ENCODE measurements at places on chromosomes 12 and 14.

DNA sequence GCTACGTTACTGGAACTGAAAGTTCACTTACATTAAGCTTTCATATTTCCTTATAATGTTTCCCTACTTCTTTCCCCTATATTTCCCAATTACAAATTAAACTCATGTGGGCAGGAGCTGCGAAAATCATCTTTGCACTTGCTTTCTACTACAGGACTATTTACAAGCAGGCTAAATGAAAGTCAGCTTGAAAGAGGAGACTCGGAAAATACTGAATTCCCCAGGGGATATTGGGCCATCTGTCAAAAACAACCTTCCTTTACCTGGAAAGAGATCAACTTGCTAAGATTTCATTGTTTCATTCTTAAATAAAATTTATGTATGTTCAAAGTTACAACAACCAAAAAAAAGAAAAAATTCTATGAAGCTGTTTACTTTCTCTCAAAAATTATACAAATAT lies 92.8 kb upstream of the BBS10 start:
- DNase-seq, result no peak

DNA sequence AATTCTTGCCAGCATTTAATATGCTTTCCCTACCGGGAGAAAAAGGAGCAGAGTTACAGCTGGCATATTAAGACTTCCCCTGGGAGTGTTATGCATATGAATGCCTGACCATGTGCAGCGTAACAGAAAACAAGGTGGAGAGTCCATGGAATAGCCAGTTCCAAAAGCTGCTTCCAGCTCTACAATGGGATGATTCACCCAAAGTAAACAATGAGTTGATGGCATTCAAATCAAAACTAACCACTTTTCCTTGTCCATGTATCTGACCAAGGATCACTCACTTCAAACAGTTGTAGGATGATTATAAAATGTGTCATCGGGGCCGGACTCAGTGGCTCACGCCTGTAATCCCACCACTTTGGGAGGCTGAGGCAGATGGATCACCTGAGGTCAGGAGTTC lies 48.1 kb upstream of the BICDL1 start:
- DNase-seq, result peak; percentile 79

GRCh38 chr14:55799508-55800095 lies 219.6 kb downstream of the KTN1 start:
- DNase-seq, result no peak

GRCh38 chr12:105587237-105587636 lies 256.7 kb downstream of the C12orf75 start:
- DNase-seq, result peak; percentile 6

DNA sequence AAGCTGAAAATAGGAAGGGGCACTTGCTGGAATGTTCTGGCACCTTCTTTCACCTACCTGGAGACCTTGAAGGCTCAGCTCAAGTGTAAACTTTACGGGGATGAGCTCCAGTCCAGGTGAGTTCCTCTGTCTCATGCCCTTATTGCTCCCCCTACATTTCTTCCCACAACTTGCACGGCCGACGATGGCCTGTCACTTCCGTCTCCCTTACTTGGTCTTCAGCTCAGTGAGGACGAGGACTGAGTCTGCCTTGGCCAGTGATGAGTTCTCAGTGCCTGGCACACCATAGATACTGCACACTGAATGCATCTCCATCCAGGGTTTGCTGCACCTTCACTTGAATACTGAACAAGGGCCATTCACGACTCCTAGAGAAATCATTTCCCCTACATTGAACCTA lies 21.4 kb downstream of the ADGRD1 start:
- DNase-seq, result no peak

Data from cardiac fibroblast (primary cell).